ENCODE measurements at places on chromosomes 2 and 18. TPM values are rescaled to one million over a fixed set of nuclear protein-coding genes. Genes with fewer than 3 reads are reported as not detected.

The ERICH2 gene
- not detected for total RNA-seq

The ZSWIM2 gene
- total RNA-seq = not detected

The DCDC2C gene
- total RNA-seq = not detected

The TP53I3 gene
- total RNA-seq = 0.62 TPM

GRCh38 chr2:116733699-116734098 is 1080.8 kb upstream of the DDX18 start:
- no peak overlapping the region for H3K4me3 ChIP-seq
- H3K27ac ChIP-seq = no peak overlapping the region
- no peaks in the 10 kb centered on the region for H3K4me1 ChIP-seq
- no peaks in the 10 kb centered on the region for H3K36me3 ChIP-seq

DNA sequence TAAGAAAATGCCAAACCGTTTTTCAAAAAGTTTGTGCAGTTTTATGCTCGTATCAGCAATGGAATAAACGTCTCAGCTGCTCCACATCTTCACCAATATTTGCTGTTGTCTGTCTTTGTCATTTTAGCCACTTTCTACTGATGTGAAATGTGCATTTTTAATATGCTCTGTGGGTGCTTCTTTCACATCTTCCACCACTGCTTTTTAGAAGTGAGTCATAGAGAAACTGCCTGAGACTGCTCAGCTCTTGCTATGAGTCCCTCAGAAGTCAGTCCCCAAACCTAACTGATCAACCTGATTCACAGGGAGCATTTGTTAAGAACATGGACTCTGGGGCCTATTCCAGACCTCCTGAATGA is 41.0 kb upstream of the EPC2 start:
- H3K27me3 ChIP-seq = no peaks in the 10 kb centered on the region
- no peaks in the 10 kb centered on the region for H3K36me3 ChIP-seq
- no peak overlapping the region for H3K4me3 ChIP-seq
- no peak for DNase-seq
- no peaks in the 10 kb centered on the region for H3K4me1 ChIP-seq
- H3K27ac ChIP-seq = no peak overlapping the region

GRCh38 chr2:216109962-216110614 is 940 bp downstream of the XRCC5 start:
- H3K4me3 ChIP-seq = peak overlapping the region; percentile 99
- peaks cover 27% of the 10 kb centered on the region for H3K4me1 ChIP-seq
- H3K27me3 ChIP-seq = no peaks in the 10 kb centered on the region
- peaks cover 5% of the 10 kb centered on the region for H3K36me3 ChIP-seq

- H3K27ac ChIP-seq = peak overlapping the region; percentile 66
- DNase-seq = no peak
- no peaks in the 10 kb centered on the region for H3K27me3 ChIP-seq
- peaks cover 35% of the 10 kb centered on the region for H3K4me1 ChIP-seq
- no peak overlapping the region for H3K4me3 ChIP-seq
These were observed 36.1 kb downstream of the DHRS9 start for GRCh38 chr2:169105476-169105875.

- H3K4me3 ChIP-seq = no peak overlapping the region
- H3K4me1 ChIP-seq = no peaks in the 10 kb centered on the region
- H3K36me3 ChIP-seq = no peaks in the 10 kb centered on the region
- no peak for DNase-seq
- no peaks in the 10 kb centered on the region for H3K27me3 ChIP-seq
- no peak overlapping the region for H3K27ac ChIP-seq
These were observed 238.5 kb upstream of the FBXO11 start for GRCh38 chr2:48144777-48145176.

DNA sequence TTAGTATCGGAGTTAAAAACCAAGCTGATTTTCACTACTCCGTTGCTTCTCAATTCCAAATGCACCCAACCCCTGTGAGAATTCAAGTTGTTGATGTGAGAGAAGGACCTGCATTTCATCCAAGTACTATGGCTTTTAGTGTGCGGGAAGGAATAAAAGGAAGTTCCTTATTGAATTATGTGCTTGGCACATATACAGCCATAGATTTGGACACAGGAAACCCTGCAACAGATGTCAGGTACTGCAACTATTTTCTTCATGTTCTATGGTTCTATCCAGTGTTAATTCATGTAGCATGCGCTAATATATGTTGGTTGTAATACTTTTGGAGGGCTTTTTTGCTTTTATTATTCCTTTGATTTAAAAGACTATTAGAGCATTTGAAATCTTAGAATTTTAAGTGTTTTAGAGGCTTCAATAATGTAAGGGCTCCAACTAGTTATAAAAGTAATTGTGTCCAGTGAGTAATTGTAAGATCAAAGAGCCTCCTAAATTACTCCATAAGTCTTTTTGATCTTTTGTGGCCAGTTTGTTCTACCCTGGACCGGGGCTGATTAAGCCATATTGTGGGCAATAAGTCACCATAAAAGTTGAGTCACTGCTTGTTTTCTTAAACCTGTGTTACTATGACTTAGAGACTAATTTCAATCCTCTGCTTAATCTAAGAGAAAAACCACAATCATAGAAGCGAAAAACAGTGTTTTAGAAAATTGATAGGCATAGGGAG is 22.9 kb downstream of the DSG4 start:
- no peak for DNase-seq
- H3K4me1 ChIP-seq = no peaks in the 10 kb centered on the region
- H3K27ac ChIP-seq = no peak overlapping the region
